Sigmoid colon (tissue), 7 donors: ENCODE measurements at places on chromosomes 6 and 20. TPM values are rescaled to one million over a fixed set of nuclear protein-coding genes. Genes with fewer than 3 reads are reported as not detected.
A peak's percentile ranks its signal among the peaks of the same experiment; 100 is the strongest.

Gene ZSCAN26
- 6.0 TPM for polyA plus RNA-seq

DNA sequence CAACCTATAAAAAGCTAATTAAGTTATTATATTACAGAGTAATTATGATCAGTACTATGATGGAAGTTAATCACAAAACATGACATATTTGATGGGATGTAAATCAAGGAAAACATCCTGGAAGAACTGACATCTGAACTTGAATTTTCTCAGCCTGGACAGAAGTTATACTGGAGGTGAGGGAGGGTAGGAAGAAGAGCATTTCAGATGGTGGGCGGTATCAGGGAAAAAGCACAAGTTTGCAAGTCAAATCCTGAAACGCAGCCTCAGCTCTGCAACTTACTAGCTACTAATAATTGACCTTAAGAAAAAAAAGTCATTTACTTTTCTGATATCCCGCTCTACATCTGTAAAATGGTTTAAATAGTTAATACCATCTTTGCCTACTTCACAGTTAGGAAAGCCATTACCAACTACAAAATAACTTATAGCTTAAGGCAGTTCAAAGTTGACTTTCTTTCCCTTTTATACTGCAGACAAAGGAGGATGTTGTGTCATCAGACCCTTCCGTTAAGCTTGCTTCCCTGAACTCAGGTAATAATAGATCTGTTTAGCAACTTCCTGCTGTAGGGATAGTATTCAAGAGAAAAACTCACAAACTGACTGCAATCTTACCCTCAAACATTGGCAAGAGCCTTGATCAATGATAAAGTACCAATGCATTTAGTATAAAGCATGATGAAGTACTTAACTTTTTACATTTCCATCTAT, 21.0 kb downstream of the NOL7 start:
- no peak for DNase-seq

Gene RRAGD
- 6.7 TPM for polyA plus RNA-seq

GRCh38 chr6:28208111-28208659, 16.9 kb upstream of the ZSCAN9 start:
- no peak for DNase-seq

DNA sequence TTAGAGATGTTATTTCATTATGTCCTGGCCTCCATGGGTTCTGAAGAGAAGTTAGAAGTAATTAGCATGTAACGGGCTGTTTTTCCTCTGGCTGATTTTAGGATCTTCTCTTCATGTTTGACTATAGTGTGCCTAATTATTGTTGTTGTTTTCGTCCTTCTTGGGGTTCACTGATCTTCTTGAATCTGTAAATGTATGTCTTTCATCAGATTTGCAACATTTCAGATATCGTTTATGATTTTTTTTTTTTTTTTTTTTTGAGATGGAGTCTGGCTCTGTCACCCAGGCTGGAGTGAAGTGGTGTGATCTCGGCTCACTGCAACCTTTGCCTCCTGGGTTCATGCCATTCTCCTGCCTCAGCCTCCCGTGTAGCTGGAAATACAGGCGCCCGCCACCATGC, 246.7 kb downstream of the TFAP2C start:
- no peak for DNase-seq

GRCh38 chr6:80523010-80523409, 416.5 kb downstream of the BCKDHB start:
- no peak for DNase-seq

GRCh38 chr6:32664827-32665362, 1.6 kb downstream of the HLA-DQB1 start:
- DNase-seq: peak; percentile 72

Gene BNIP5
- 5.5 TPM for polyA plus RNA-seq

Gene RIMS4
- polyA plus RNA-seq: 1.2 TPM

DNA sequence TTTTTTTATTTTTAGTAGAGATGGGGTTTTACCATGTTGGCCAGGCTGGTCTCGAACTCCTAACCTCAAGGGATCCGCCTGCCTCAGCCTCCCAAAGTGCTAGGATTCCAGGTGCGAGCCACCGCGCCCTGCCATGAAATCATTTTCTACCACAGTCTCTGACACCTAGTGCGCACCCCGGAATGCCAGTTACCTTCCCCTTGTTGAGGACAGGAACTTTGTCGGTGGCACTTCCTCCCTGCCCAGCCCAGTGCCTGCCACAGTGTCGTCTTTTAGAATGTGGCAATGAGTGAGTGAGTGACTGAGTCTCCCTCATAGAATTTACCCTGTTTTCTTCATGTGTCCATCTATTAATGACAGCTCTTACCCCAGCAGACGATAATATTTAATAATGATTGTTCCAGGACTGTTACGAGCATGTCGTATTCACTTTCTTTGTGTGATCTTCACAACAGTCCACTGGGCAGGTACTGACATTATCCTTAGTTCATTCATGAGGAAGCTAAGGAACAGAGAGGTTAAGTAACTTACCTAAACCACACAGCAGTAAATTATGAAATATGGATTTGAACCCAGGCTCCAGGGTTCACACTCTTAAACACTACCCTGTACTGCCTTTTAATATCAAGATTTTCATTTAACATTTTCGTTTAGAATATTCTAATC, 1.8 kb downstream of the OSBPL2 start:
- DNase-seq: no peak

DNA sequence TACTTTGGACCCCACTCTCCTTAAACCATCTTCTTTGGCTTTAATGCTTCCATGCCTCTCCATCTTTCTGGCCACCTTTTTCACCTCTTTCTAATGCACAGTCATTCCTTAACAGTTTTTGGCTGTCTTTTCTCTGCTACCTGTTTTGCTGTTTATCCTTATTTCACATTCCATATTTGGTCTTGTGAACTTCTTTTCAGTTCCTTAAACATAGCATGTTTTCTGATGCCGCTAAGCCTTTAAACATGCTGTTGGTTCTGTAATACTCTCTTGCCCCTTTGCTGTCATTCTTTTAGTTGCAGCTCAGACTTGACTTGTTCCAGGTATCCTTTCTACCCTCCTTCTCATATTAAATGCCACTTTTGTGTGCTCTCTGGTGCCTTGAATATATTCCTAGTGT, 35.8 kb downstream of the TOP1 start:
- DNase-seq: no peak

- no peak for DNase-seq
These were observed 92.1 kb downstream of the POPDC3 start for GRCh38 chr6:105087571-105088211.

DNA sequence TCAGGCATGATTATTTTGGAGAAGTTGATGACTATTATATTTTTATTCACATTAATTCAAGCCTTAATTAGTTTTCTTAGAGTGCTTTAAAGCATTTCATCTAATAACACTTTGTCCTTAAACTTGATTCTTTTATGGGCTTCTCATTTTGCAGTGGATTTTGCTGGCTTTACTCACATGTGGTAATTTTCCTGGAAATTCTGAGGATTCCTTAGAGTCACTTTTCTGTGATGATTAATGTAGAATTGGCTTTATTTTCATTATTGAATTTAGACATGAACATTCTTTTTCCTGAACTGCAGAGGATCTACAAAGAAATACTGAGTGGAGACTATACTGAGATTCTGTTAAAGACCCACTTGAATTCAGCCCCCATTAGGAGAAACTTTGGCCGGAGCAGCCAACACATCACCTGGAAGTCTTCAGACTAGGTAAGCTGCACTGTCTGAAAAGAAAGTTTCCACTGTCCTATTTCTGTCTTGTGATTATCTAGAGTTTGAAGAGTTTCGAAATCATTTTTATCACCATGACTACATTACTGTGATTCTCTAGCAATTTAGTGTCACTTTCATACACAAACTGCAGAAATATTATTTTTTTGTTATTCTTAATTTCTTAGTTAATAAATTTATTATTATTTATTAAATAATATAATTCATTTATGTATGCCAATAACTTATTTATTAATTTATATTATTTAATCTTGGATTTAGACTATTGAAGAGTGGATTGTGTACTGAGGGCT, 1.9 kb downstream of the RFPL4B start:
- no peak for DNase-seq

- DNase-seq: no peak
These were observed 36.8 kb upstream of the L3MBTL3 start for GRCh38 chr6:129981598-129981997.

GRCh38 chr20:3781153-3781910, at the start of gene SPEF1:
Gene SPEF1, minus strand, starts transcription at chr20:3781448. Its CDS starts 161 bp downstream, at chr20:3781287.
- peak; percentile 92 for DNase-seq

DNA sequence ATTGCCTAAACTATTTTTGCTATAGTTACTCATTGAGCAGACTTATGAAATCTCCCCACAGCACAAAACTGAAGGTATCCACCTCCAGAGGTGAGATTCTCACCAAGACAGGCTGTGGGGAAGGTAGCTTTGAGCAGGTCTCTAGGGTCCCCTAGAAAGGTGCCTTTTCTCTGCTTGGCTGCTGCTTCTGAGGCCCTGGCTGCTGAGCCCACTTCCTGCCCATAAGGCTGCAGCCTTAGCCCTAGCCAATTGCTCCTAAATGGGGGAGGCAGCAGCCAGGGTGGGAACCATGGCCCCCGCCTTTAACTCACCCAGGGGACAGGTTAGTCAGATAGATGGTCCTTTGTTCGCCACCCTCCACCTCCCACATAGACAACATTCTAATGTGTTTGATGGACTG, 3.6 kb downstream of the NT5E start:
- no peak for DNase-seq

- no peak for DNase-seq
These were observed 374.4 kb downstream of the UTRN start for GRCh38 chr6:144659202-144660182.

- DNase-seq: no peak
These were observed 12.1 kb upstream of the BTBD3 start for GRCh38 chr20:11905460-11906179.

DNA sequence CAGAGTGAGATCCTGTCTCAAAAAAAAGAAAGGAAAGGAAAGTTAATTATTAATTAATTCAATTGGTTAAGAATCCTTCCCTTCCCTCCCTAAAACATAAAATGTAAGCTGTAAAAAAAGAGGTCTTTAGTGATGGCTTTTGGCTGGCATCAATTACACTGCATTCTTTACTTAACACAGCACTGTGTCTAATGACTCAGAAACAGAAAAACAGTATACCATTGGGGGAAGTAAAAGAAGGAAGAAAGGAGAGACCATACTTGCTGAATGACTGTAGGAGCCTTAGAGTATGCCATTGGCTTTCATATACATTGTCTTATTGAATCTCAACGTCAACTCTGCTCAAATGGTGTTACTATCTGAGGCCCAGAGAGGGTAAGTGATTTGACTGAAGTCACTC, 18.3 kb upstream of the CITED2 start:
- DNase-seq: no peak

Gene FILIP1
- 2.0 TPM for polyA plus RNA-seq

GRCh38 chr6:159067334-159067733, 22.5 kb upstream of the TAGAP start:
- DNase-seq: no peak
